ENCODE measurements at places on chromosomes 2 and 18. TPM values are rescaled to one million over a fixed set of nuclear protein-coding genes. Genes with fewer than 3 reads are reported as not detected.

- H3K4me1 ChIP-seq: no peaks in the 10 kb centered on the region
- no peak for DNase-seq
- peaks cover 10% of the 10 kb centered on the region for H3K27me3 ChIP-seq
These were observed 117.4 kb downstream of the KCNF1 start for GRCh38 chr2:11029136-11029535.

- H3K27me3 ChIP-seq: no peaks in the 10 kb centered on the region
- no peak overlapping the region for H3K27ac ChIP-seq
- H3K36me3 ChIP-seq: no peaks in the 10 kb centered on the region
- no peak overlapping the region for H3K4me3 ChIP-seq
- no peak for DNase-seq
These were observed 29.0 kb downstream of the PTPRM start for GRCh38 chr18:7596147-7596546.

DNA sequence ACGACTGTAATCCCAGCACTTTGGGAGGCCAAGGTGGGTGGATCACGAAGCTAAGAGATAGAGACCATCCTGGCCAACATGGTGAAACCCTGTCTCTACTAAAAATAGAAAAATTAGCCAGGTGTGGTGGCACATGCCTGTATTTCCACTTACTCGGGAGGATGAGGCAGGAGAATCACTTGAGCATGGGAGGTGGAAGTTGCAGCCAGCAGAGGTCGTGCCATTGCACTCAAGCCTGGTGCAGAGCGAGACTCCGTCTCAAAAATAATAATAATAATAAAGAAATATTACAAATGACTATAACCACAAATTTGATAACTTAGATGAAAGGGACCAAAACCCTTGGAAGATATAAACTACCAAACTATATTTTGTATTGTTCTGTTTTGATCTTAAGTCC is 226.3 kb upstream of the GULP1 start:
- H3K4me3 ChIP-seq: no peak overlapping the region
- H3K27me3 ChIP-seq: no peaks in the 10 kb centered on the region
- H3K4me1 ChIP-seq: no peaks in the 10 kb centered on the region
- H3K27ac ChIP-seq: no peak overlapping the region
- H3K36me3 ChIP-seq: no peaks in the 10 kb centered on the region

GRCh38 chr18:68676913-68677312 is 38.0 kb downstream of the TMX3 start:
- peaks cover 3% of the 10 kb centered on the region for H3K4me1 ChIP-seq
- no peaks in the 10 kb centered on the region for H3K27me3 ChIP-seq
- H3K4me3 ChIP-seq: no peak overlapping the region

- H3K27me3 ChIP-seq: peaks cover 9% of the 10 kb centered on the region
- H3K4me3 ChIP-seq: no peak overlapping the region
- no peak overlapping the region for H3K27ac ChIP-seq
- no peaks in the 10 kb centered on the region for H3K4me1 ChIP-seq
These were observed 180.8 kb upstream of the MGAT5 start for GRCh38 chr2:134073023-134073422.

DNA sequence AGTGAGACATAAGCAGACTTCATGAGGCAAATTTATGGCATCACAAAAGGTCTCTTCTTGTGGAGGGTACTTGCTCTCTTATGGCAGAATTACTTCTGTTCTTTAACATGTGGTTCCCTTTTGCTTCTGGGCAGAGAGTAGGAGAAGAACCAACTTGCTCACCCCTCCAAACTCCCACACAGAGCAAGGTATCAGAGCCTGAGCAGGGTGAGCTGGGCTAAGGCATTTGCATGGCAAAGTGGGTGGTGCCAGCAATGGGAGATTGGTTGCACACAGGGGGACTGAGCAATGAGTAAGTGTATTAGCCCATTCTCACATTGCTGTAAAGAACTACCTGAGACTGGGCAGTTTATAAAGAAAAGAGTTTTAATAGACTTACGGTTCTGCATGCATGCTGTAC is 64.2 kb upstream of the ITGB6 start:
- peaks cover 28% of the 10 kb centered on the region for H3K4me1 ChIP-seq
- DNase-seq: no peak
- no peaks in the 10 kb centered on the region for H3K27me3 ChIP-seq
- no peaks in the 10 kb centered on the region for H3K36me3 ChIP-seq
- no peak overlapping the region for H3K4me3 ChIP-seq

UGT1A8 gene
- total RNA-seq: not detected

GPBAR1 gene
- total RNA-seq: 3.0 TPM

RBM44 gene
- 3.2 TPM for total RNA-seq

ACADL gene
- total RNA-seq: not detected

HJURP gene
- 76.6 TPM for total RNA-seq

GRCh38 chr2:203730883-203731282 is 24.4 kb downstream of the CD28 start:
- peaks cover 15% of the 10 kb centered on the region for H3K4me1 ChIP-seq
- H3K27me3 ChIP-seq: no peaks in the 10 kb centered on the region
- H3K27ac ChIP-seq: peak overlapping the region; percentile 81
- no peak for DNase-seq

CYBRD1 gene
- 0.78 TPM for total RNA-seq

- no peak overlapping the region for H3K4me3 ChIP-seq
- no peaks in the 10 kb centered on the region for H3K36me3 ChIP-seq
- peaks cover 6% of the 10 kb centered on the region for H3K4me1 ChIP-seq
- H3K27ac ChIP-seq: no peak overlapping the region
These were observed 2.4 kb downstream of the FTCDNL1 start for GRCh38 chr2:199848389-199849130.

DNA sequence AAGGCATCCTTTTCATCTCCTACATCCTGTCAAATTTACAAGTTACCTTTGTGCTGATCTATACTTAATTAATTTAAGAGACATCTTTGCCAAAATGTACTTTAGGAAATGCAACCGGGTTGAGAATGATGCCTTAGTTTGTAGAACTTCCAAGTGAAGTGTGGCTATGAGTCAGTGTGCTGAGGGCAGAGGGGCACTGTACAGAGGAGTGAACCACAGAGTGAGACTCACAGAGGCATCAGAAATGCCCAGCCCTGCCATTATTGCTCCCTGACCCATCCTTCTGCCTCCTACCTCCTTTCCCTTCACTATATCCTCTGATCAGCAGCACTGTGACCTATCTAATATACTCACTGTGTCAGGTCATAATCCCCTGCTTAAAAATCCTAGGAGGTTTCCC is 320.1 kb downstream of the LRRTM1 start:
- H3K27me3 ChIP-seq: no peaks in the 10 kb centered on the region
- no peaks in the 10 kb centered on the region for H3K4me1 ChIP-seq
- no peaks in the 10 kb centered on the region for H3K36me3 ChIP-seq
- DNase-seq: no peak
- no peak overlapping the region for H3K4me3 ChIP-seq

- no peak for DNase-seq
- no peak overlapping the region for H3K4me3 ChIP-seq
- no peak overlapping the region for H3K27ac ChIP-seq
- H3K4me1 ChIP-seq: no peaks in the 10 kb centered on the region
- peaks cover 5% of the 10 kb centered on the region for H3K36me3 ChIP-seq
These were observed 1103.9 kb upstream of the KLHL29 start for GRCh38 chr2:22281033-22281432.

GRCh38 chr2:39860538-39860937 is 81.5 kb upstream of the THUMPD2 start:
- H3K36me3 ChIP-seq: no peaks in the 10 kb centered on the region
- no peak overlapping the region for H3K27ac ChIP-seq
- DNase-seq: no peak
- peaks cover 12% of the 10 kb centered on the region for H3K27me3 ChIP-seq
- H3K4me3 ChIP-seq: no peak overlapping the region
- H3K4me1 ChIP-seq: no peaks in the 10 kb centered on the region

DNA sequence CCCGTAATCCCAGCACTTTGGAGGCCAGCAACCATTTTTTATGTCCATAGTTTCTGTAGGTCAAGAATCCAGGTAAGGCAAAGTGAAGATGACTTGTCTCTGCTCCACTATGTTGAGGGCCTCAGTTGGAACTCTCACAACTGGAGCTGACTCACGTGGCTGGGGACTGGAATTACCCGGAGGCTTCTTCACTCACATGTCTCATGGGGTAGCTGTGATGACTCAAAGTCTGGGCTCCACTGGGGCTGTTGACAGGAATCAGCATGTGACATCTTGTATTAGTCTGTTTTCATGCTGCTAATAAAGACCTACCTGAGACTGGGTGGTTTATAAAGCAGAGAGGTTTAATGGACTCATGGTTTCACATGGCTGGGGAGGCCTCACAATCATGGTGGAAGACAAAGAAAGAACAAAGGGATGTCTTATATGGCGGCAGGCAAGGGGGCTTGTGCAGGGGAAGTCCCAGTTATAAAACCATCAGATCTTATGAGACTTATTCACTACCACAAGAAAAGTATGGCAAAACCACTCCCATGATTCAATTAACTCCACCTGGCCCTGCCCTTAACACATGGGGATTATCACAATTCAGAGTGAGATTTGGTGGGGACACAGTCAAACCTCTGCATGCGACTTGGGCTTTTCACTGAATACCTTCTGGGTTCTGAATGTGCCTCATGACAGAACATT is 7.8 kb upstream of the PPP1R1C start:
- no peaks in the 10 kb centered on the region for H3K4me1 ChIP-seq
- H3K27me3 ChIP-seq: peaks cover 7% of the 10 kb centered on the region
- H3K27ac ChIP-seq: no peak overlapping the region
- no peaks in the 10 kb centered on the region for H3K36me3 ChIP-seq

PRKAG3 gene
- total RNA-seq: not detected

DNA sequence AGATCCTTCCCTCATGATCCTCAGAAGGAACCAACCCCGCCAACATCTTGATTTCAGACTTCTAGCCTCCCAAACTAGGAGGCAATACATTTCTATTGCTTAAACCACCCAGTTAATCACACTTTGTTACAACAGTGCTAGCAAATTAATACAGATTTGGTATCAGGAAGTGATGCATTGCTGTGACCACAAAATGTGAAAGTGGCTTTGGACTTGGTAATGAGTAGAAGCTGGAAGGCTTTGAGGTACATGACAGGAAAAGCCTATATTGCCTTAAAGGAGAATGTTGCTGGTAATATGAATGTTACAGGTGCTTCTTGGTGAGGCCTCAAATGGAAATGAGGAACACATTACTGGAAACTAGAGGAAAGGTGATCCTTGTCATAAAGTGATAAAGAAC is 260.3 kb downstream of the SATB2 start:
- H3K27ac ChIP-seq: no peak overlapping the region
- no peak for DNase-seq
- H3K36me3 ChIP-seq: no peaks in the 10 kb centered on the region

- H3K27me3 ChIP-seq: peaks cover 19% of the 10 kb centered on the region
- H3K4me3 ChIP-seq: no peak overlapping the region
- DNase-seq: no peak
- no peaks in the 10 kb centered on the region for H3K36me3 ChIP-seq
- H3K4me1 ChIP-seq: peaks cover 4% of the 10 kb centered on the region
These were observed 177.2 kb downstream of the NEDD4L start for GRCh38 chr18:58221060-58221725.

- DNase-seq: no peak
- H3K27me3 ChIP-seq: no peaks in the 10 kb centered on the region
These were observed 533 bp downstream of the CXCR4 start for GRCh38 chr2:136117391-136117841.

DNA sequence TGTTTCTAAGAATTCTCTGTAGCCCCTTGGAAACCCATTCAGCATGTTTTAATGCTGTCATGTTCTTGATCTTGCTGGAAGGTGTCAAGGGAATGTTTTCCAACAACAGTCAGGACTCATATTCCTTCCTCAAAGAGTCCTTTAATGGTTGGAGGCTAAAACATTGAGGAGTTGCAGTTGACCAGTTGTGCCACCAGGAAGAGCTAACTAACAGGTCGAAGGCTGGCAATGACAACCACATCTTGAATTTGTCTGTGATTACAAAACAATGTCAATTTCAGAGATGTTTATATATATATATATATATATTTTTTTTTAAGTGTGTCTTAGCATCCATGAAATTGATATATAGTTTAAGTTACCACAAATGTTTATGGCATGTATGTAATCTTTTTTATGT is 151.5 kb downstream of the INO80D start:
- H3K27ac ChIP-seq: no peak overlapping the region
- peaks cover 25% of the 10 kb centered on the region for H3K27me3 ChIP-seq
- H3K4me1 ChIP-seq: no peaks in the 10 kb centered on the region
- no peaks in the 10 kb centered on the region for H3K36me3 ChIP-seq

DOK6 gene
- not detected for total RNA-seq

SLC9A4 gene
- total RNA-seq: 0.10 TPM

GRCh38 chr2:173311844-173312606 is 42.6 kb upstream of the CDCA7 start:
- H3K36me3 ChIP-seq: no peaks in the 10 kb centered on the region
- DNase-seq: no peak
- no peak overlapping the region for H3K27ac ChIP-seq
- H3K4me3 ChIP-seq: no peak overlapping the region
- H3K27me3 ChIP-seq: peaks cover 2% of the 10 kb centered on the region

CDK5R2 gene
- total RNA-seq: not detected

ANKRD62 gene
- total RNA-seq: not detected

GRCh38 chr2:53827398-53828175 is 32.2 kb downstream of the GPR75 start:
- DNase-seq: no peak
- H3K36me3 ChIP-seq: no peaks in the 10 kb centered on the region
- no peak overlapping the region for H3K27ac ChIP-seq

DNA sequence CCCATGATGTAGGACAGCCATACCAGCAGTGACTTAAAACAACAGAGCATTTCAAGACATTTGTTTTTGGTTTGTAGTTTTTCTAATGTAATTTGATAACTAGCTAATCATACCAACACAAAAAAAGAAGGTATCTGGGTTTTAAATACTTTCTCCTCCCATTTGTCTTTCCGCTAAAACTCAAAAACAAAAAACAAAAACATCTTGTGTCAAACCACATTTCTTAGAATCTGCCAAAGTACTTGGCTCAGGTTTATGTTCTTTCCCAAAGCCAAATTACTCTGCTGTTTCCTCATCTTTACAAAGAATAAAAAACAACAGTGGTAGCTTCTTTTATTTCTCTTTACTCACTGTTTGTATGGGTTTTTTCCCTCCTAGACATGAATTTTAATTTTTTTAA is 71.5 kb downstream of the GREB1L start:
- no peaks in the 10 kb centered on the region for H3K36me3 ChIP-seq
- no peak overlapping the region for H3K27ac ChIP-seq
- H3K27me3 ChIP-seq: peaks cover 8% of the 10 kb centered on the region
- no peak for DNase-seq
- no peaks in the 10 kb centered on the region for H3K4me1 ChIP-seq

DNA sequence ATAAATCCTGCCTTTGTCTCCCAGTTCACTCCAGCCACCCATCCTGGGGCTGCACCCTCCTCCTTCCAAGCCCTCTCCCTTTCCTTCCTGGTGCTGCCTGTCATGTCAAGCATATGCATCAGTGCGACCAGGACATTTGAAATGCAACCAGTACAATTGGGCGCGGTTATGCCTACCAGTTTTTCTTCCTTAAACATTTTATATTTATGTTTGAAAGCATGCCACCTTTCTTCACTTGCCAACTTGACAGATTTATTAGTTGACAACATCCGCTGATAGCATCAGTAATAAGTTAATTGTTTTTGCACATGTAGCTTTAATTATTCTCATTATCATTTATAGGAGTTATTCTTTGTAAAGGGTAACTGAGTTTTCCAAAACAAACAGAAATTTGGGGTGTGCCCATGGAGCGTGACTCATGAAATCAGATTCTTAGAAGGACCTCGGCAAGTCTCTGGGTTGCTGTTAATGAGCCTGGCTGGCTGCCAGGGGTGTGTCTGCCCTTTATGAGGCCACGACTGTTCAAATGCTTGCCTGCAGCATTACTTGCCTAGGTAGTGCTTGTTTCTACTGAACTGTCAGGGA is 32.8 kb upstream of the IL1B start:
- no peak overlapping the region for H3K4me3 ChIP-seq
- peaks cover 6% of the 10 kb centered on the region for H3K36me3 ChIP-seq

OTOS gene
- not detected for total RNA-seq

Measured in natural killer cell treated with Interleukin-12 subunit alpha and Interleukin-12 subunit beta and Interleukin-15 and Interleukin-18, amount 100 ng/mL, for 72 hours (primary cell).